NCI-H187 treated with DMSO at 0.1 percent for 48 hours (cell line): ENCODE measurements at places on chromosomes 3 and 15.

GRCh38 chr15:99320374-99321215 is 69.3 kb downstream of the LRRC28 start:
- no peak for DNase-seq

GRCh38 chr3:49333091-49333490 is 6.8 kb downstream of the USP4 start:
- no peak for DNase-seq

DNA sequence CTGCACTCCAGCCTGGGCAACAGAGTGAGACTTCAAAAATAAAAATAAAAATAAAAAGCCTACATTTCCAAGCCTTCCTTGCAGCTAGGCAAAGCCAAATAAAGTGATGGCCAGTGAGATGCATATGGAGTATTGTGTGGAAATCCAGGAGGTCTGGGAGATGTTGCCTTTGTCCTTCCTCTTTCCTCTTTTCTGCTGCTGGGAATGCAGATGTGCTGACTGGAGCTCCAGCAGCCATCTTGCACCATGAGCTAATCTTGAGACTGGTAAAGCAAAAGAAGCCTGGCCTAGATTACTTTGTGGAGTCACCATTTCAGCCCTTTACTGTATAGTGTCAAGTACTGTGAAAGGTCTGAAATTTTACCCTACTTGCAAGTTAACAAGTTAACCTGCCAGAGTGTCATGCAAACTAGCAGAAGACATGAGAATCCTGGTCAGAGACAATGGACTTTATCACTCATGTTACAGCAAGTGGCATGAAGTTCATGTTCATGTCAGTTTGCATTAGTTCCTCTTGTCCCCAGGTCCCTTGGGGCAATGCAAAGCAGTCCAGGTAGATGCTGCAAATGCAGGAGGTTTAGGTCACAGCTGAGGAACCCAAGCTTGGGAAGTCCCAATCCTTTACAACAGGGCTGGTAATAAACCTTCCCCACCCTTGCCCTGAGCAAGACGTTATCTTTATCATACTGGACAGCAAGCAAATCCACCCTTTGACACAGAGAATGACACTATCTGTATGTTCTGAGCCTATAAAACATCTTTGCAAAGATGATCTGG is 103.1 kb downstream of the TLE3 start:
- no peak for DNase-seq

- no peak for DNase-seq
Observed at GRCh38 chr15:56339594-56339993, 25.6 kb upstream of the TEX9 start.
